ENCODE measurements at places on chromosomes 2 and 18. TPM values are rescaled to one million over a fixed set of nuclear protein-coding genes. Genes with fewer than 3 reads are reported as not detected.

- DNase-seq: no peak
Measured at GRCh38 chr2:12479065-12479601, 237.6 kb upstream of the TRIB2 start.

DNA sequence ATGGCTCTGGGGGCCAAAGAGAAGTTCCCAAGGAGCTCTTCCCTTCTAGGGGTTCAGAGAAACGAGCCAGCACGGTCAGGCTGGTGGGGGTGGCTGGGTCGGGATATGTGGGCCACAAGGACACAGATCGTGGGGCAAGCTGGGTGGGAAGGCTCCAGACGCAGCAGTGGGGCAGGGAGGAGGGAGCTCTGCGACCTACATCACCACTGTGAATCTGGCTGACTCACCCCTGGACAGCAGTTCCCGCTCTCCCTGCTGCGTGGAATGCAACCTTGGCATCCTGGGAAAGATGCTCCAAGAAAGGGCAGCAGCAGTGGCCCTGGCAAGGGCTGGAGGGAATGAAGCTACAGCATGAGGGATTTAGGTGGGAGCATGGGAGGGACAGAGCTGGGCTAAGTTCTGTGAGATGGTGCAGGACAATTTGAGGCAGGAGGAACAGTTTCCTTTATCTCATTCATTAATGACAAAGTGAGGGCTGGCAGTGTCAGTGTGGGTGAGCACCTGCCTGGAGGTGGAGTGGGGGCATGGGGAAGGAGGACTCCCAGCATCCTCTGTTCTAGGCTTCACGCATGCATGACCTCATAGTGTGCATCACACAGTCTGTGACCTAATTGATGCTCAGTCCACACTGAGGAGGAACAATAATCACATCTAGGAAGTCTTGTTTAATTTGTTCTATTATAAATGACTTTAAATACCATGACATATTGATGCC, 25.0 kb downstream of the CELF4 start:
- no peak for DNase-seq

GRCh38 chr2:71813315-71813714, 334.3 kb downstream of the CYP26B1 start:
- DNase-seq: no peak

GRCh38 chr18:3333056-3333720, 71.3 kb downstream of the MYL12B start:
- DNase-seq: no peak

- no peak for DNase-seq
Measured at GRCh38 chr2:29394311-29394980, 279.2 kb downstream of the CLIP4 start.

GRCh38 chr2:190659553-190659952, 10.7 kb downstream of the NAB1 start:
- DNase-seq: no peak

DNA sequence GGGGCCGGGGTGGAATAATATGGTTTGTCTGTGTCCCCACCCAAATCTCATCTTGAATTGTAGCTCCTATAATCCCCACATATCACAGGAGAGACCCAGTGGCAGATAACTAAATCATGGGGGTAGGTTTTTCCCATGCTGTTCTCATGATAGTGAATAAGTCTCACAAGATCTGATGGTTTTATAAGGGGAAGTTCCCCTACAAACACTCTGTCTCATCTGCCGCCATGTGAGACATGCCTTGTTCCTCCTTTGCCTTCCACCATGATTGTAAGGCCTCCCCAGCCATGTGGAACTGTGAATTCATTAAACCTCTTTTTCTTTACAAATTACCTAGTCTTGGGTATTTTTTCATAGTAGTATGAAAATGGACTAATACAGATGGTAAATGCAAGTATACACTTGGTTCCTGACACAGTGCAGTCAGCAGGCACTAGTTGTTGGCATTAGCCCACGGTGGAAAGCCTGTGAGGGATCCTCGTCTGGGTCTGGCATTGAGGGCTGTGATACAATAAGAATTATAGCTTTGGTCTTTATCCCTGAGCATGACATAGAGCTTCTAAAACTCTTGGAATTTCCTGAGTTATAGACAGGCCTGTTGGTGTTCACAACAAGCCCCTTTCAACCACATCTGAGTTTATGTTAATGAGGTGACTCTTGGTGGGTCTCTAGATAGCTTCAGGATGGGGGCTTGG, 135.8 kb downstream of the CABLES1 start:
- no peak for DNase-seq

GRCh38 chr2:20966061-20966595, 77.7 kb downstream of the APOB start:
- DNase-seq: no peak

Gene THADA
- 33.8 TPM for polyA plus RNA-seq

Gene SATB2
- polyA plus RNA-seq: 14.1 TPM

Gene RAPGEF4
- polyA plus RNA-seq: 11.0 TPM

Gene IL36B
- polyA plus RNA-seq: not detected

Gene SERPINB7
- polyA plus RNA-seq: 0.90 TPM

Gene SLC40A1
- polyA plus RNA-seq: 109 TPM
